ENCODE measurements at places on chromosomes 6 and 20.

GRCh38 chr6:33583591-33584155 is 3.6 kb upstream of the BAK1 start:
- peak; percentile 24 for DNase-seq

DNA sequence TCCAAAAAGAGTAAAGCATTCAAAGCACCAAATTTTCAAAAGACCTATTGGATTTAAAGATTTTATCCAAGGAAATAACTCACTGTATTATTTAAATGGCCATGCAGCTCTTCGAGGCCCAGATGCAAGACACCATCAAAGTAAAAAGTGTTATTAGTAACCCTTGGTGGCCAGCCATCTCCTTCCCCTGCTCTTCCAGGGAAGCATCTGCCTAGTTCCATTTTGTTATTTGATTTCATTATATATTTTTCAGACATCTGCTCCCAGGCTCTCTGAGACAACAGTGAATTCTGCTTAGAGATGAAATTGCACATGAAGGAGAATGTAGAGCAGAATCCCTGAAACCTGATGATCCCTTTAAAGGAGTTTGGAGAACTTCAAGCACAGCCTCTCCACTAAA is 252.3 kb upstream of the TBX18 start:
- no peak for DNase-seq

DNA sequence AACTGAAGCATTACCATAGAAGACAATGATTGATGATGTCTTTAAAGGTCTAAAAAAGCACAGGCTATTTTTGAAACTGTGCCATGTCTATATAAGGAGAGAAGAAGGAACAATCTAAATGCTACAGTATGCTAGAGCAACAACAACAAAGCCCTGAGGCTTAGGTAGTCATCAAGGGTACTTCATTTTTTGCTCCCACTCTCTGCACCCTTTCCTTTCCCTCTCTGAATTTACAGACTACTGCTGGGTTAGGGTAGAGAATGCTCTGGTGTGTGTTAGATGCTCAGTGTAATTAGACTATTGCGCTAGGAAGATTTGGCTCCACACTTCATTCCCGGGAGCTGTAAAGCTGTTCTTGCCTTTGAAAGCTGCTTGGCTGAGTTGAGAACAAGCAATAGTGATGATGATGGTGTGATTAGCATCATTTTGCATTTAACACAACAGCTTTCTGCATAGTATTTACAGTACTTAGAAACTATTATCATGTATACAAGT is 1262.5 kb upstream of the CITED2 start:
- DNase-seq: peak; percentile 52

DNA sequence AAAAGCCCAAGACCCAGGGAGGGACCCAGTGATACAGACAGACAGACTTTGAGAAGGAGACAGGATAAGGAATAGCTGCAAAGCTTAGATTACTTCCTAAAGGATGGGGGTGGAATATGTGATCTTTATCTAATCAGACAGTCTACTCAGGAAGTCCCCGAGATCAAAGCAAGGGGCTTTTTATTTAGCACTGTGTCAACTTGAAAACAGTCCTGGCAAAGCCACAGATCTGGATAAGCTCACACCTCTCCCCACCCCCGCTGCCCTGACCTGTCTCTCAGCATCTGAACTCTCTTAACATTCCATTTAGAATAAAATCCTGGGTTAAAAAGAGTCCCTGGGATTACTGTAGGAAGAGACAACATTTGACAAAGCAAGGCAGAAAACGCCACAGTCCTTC is 101.5 kb downstream of the ISM1 start:
- DNase-seq: no peak

- no peak for DNase-seq
These were observed 4.6 kb downstream of the CHRNA4 start for GRCh38 chr20:63356511-63356910.

- DNase-seq: no peak
These were observed 16.3 kb downstream of the BPI start for GRCh38 chr20:38320221-38320620.

DNA sequence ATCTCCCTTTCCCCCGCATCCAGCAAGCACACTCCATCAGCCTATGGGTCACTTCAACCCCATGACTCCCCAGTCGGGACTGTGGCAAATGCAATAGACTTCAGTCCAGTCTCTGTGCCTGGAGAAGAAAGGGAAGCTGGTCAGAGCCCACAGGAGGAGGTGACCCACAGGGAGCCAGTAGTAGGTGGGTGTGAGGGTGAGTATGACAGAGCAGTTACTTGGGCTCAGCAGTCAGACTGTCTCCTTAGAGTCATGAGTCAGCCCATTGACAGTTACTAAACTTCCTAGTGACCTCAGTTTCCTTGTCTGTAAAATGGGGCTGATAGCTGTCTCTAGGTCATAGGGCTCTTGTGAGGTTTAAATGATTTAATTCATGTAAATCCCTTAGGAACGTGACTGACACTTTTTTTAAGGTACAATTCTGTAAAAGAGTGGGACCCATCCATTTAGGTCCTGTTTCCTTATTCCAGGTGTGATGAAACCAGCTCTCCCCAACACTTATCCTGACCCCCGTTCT is 33.9 kb upstream of the HLA-C start:
- no peak for DNase-seq

GRCh38 chr6:88048578-88048977 is 937 bp downstream of the SPACA1 start:
- no peak for DNase-seq

DNA sequence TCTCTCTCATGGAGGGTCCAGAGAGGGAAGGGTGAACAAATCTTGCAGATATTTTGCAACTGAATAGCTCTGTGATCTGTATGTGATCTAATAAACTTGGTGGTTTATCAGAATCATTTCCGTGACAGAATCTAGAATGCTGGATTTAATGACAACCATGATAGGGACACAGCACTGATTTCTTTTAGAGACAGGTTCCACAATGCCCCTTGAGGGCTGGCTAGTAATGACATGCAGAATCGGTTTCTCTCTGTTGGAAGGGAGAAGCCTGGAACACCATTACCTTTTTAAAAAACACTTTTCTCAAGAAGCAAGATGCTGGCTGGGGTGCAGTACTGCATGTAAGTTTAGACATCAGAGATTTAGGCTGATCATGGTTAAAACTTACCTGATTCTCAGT is 313.4 kb downstream of the CDH26 start:
- peak; percentile 3 for DNase-seq

- DNase-seq: no peak
These were observed 117.2 kb upstream of the THBS2 start for GRCh38 chr6:169370666-169371343.

- DNase-seq: no peak
These were observed 143.5 kb upstream of the BMP2 start for GRCh38 chr20:6623989-6624388.
